ENCODE measurements at places on chromosomes 1 and 21. TPM values are rescaled to one million over a fixed set of nuclear protein-coding genes. Genes with fewer than 3 reads are reported as not detected.

DNA sequence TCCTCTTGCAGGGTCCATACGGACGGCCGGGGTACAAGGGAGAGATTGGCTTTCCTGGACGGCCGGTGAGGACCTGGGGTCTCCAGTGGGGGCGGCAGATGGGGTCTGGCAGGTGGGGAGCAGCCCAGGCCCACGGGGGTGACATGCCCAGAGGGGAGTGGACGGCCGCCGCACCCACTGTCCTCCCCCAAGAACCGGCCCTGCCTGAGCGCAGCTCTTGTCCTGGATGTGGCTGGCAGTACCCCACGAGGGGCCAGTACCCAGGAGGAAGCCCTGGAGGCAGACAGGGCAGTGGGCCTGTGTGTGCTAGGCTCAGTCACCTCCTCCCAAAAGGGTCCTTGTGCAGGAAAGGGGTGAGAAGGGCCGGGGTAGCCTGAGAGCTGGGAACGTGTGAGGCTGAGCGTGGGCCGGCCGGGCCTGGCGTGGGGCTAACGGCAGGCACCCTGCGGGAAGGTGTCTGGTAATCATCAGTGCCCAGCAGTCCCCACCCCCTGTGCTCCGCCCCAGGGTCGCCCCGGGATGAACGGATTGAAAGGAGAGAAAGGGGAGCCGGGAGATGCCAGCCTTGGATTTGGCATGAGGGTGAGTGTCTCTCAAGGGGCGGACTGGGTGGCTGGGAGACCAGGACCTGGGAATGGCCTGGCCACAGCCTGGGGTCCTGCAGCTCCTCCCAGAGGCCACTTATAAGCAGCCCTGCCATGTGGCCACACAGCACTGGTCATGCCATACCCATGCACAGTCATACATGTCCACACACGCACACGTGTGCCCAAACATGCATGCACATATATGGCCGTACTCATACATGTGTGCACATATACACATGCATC, 47.2 kb downstream of the SLC19A1 start:
- DNase-seq, result no peak

GRCh38 chr1:240772131-240772530, 160.2 kb upstream of the GREM2 start:
- no peak for DNase-seq

UBE2G2 gene
- total RNA-seq, result 174 TPM

DNA sequence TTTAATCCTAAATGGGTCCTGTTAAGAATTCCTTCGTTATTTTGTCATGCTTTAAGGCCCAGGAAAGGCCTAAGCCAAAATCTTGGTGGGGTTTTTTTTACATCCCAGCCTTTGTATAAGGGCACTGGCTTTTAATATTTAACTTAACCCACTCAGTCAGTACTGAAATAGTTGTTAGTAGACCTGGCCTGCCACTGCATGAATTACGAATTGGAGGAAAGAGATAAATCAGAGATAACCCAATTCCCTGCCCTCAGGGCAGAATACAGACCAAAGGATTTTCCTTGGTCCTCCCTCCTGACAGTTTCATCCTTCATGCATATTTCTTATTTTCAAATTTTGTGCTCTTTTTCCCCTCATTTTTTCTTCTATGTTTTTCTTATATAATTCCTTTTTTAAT, 193.0 kb downstream of the FASLG start:
- no peak for DNase-seq

RNU1-4 gene
- total RNA-seq, result not detected
